ENCODE measurements at places on chromosomes 2 and 18.
A peak's percentile ranks its signal among the peaks of the same experiment; 100 is the strongest.

GRCh38 chr2:127104881-127105655 lies 1.9 kb downstream of the BIN1 start:
- DNase-seq, result no peak

- DNase-seq, result no peak
Measured at GRCh38 chr2:234478121-234478858, 18.6 kb downstream of the ARL4C start.

DNA sequence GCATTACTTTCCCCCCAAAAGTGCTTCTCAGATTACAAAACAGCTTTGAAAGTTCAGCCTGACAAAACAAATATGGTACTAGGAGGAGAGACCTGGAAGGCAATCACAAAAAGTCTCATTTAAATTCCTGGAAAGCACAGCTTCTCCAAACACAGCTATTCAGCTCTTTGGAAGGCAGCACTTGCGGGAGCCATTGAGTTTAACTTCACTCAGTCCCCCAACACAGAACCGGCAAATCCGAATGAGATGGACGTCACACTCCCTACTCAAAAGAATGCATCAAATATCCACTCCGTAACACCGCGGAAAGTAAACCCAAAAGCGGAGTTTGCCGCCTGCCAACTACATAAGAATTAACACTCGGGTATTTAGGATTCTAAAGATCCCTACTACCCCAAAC lies 638 bp downstream of the ST6GAL2 start:
- no peak for DNase-seq

GRCh38 chr2:137638932-137639331 lies 325.3 kb upstream of the HNMT start:
- no peak for DNase-seq

- no peak for DNase-seq
Measured at GRCh38 chr2:128310094-128310716, 8.5 kb downstream of the HS6ST1 start.

DNA sequence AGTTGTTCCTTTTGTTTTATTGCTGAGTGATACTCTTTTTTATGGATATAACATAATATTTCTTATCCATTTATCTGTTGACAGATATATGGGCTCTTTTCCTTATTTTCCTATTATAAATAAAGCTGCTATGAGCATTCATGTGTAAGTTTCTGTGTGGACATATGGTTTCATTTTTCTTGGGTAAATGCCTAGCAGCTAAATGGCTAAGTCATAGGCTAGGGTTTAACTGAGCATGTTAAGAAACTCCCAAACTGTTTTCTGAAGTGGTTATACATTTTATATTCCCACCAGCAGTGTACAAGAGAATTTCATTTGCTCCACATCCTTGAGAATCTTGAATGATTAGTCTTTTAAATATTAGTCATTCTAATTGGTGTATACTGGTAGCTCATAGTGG lies 786.6 kb upstream of the CDH2 start:
- DNase-seq, result no peak

DNA sequence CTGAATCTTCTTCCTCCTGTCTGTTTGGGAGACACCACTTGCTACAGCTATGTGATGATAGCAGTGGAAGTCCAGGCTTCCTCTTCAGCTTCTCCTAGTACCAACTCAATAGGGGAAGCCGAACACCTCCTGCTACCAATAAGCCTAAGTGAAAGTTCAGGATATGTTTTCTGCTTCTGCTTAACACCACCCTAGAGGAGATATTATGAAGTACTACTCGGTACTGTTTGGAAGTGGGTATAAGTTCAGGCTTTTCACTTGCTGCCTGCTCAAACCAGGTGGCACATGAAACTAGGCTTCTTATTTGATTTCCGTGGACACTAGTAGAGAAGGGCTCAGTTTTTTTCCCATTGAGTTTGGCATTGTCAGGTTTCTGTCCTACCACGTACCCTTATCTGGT lies 99.8 kb downstream of the PTPN4 start:
- DNase-seq, result no peak

DNA sequence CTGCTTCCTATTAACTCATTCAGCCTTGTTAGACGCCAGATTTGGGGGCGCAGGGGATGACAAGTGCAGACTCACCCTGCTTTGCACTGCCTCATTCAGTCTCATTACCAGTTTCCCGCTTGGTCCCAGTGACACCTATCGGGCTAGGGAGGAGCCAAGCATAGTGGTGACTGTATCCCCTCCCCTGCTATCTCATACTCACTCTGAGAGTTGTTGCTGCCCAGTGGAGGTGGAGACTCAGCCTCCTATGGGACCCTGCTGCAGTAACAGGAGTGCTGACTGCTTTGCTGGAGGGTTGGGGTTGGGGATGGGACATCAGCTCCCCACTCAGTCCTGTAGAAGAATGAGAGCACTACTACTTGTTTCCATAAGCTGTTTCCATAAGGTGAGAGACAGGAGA lies 21.3 kb upstream of the PIK3C3 start:
- no peak for DNase-seq

- no peak for DNase-seq
Measured at GRCh38 chr2:31429759-31430438, 15.4 kb upstream of the XDH start.

DNA sequence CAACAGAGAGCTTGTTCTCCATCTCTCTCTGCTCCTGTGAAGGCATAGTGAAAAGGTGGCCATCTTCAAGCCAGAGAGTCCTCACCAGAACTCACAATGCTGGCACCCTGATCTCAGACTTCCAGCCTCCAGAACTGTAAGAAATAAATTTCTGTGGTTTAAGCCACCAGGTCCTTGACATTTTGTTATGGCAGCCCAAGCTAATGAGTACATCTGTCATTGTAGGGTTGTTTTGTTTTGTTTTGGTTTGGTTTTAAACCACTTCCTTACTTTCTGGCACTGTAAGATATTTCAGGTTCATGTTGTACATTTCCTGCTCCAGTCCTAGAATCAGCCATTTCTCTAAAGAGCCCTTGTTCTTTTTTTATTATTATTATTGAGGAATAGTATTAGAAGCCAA lies 171.2 kb downstream of the CPS1 start:
- no peak for DNase-seq

GRCh38 chr18:21991886-21992285 lies 177.5 kb upstream of the GATA6 start:
- DNase-seq, result no peak

DNA sequence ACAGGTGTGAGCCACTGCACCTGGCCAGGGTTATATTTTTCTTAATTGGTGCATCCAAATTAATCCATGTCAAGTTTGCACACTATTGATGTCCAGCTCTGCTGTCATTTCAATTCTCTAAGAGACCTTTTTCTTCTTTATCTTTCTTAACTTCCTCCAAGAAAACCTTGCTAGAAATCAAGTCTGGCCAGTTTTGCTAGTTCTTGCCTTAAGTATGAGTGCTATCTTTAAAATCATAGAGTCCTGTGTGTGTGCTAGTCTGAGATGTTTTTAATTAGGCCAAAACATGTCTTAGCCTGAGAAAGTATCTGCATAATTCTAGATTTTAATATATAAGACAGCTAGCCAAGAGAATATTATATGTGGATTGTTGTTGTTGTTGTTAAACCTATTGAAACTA lies 56.2 kb upstream of the SLC39A10 start:
- DNase-seq, result no peak

DNA sequence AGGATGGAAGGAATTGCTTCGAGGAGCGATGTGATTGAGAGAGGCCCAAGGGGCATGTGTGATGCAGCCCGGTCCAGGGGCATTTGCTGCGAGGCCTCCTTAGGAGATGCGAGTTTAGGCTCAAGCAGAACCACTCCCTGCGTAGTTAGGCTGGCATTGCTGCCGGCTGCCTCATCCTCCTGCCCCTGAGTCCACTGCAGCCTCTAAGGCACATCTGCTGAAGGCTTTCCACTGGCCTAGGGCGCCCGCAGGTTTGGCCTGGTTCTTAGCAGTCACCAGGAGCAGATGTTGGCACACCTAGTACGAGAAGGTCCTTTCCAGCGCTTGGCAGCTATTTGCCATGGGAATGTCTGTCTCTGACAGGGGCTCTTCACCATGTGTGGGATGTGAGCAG lies 20.7 kb downstream of the INPP5D start:
- no peak for DNase-seq

DNA sequence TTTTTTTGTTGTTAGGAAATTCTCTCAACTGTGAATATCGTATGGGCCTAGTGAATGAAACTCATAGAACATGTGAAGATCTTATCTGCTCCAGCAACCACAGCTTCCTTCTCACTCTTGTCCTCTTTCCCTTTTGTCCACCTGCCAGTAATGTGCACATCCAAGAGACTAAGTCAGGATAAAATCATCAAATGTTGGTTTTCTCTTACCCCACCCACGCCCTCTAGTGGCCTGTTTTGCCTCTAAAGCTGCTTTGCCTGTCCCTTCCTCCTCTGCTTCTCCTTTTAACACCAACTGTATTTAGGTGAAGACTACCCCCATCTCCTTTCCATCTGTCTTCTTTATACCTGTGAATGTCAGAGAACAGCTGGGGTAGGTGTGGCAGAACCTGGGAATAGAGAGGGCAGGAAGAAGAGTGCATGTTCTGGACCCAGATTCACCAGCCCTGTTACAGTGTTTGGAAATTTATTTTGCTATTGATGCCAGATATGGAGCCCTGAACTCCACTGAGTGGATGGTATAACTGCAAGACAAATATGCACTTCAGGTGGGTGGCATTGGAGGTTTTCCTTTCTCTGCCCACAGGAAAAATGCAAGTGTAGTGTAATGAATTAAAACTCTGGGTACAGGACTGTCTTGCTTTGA lies 8.4 kb upstream of the MGAT5 start:
- peak; percentile 37 for DNase-seq

DNA sequence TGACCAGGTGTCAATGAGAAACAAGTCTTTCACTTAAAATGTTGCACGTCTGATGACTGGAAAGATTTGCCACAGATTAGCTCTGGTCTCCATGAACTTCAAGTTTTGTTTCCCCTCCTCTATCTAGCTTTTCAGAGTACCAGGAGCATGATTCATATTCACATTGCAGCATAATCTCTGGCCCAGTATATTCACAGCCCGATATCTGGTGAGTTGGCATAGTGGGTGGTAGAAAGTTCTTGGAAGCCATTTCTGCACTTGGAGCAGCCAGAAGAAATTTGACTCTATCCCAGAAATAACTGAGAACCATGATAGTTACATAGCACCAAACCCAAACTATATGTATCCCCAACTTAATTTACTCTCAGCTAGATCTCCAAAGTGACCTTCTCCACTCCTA lies 503.9 kb downstream of the PID1 start:
- no peak for DNase-seq

GRCh38 chr18:25175558-25176517 lies 176.1 kb downstream of the ZNF521 start:
- DNase-seq, result no peak

- DNase-seq, result no peak
Measured at GRCh38 chr18:50192995-50193795, 1.8 kb downstream of the MYO5B start.
